ENCODE measurements at places on chromosomes 2 and 18. TPM values are rescaled to one million over a fixed set of nuclear protein-coding genes. Genes with fewer than 3 reads are reported as not detected.

- no peak for DNase-seq
Measured at GRCh38 chr18:31875301-31875700, 67.6 kb downstream of the TRAPPC8 start.

DNA sequence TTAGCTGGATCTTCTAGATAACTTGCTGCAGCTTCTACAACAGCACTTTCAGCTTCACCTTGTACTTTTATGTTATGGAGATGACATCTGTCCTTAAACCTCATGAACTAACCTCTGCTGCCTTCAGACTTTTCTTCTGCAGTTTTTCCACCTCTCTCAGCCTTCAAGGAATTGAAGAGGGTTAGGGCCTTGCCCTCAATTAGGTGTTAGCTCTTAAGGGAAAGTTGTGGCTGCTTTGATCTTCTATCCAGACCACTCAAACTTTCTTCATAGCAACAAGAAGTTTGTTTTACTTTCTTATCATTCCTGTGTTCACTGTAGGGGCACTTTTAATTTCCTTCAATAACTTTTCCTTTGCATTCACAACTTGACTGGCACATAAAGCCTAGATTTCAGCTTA lies 52.3 kb downstream of the ARHGAP15 start:
- DNase-seq: no peak

- DNase-seq: no peak
Measured at GRCh38 chr2:13522917-13523821, 806.4 kb downstream of the TRIB2 start.

DNA sequence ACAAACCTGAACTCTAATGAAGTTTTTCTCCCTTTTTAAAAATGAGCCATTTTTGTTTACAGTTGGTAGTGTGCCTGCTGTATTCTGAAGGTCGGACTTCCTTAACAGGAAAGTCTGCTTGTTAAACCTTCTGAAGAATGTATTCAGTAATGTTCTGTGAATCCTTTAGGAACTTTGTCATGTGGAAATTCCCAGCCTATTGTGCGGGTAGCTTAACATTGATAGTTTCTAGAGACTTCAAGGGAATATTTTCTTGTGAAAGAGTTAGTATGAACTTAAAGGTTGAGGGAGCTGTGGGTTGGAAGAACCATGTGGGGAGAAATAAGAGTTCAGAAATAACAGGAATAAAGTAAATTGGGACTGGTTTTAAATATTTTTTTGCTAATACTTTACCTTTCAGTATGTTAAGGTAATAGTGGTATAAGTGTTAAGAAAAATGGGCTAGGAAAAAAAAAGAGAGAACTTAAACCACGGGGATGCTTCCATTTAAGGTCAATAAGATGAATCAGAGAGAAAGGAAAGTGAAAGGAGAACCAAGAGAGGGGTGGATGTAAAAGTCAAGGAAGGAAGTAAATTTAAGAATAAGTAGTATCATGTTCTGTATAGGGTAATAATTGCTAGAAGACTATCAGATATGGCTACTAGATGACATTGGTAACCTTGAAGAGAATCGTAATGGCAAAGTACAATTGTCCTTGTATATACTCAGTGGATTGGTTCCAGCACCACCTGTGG lies 90.5 kb downstream of the PMS1 start:
- no peak for DNase-seq

DNA sequence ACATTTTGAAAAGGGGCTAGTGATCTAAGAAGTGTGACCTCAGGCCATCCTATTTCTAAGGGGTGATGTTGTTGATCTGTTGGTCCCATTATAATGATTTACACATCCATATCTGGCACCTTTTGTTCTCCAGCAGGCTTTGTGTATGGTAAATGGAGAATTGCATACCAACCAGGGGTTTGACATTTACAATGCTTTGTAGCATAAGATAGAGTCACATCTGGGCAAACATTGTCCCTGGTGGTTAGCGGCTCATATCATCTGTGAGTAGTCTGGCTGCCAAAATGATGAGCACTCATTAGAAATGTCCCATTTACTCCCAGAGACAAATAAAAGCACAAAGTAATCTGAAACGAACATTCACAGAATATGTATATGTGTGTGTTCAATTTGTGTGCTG lies 1775.5 kb upstream of the CELF4 start:
- DNase-seq: no peak

- DNase-seq: no peak
Measured at GRCh38 chr18:48077291-48077690, 146.8 kb upstream of the SMAD2 start.

GRCh38 chr2:189408294-189408693 lies 33.0 kb upstream of the WDR75 start:
- no peak for DNase-seq

- DNase-seq: peak; percentile 2
Measured at GRCh38 chr18:47215554-47216138, 35.8 kb downstream of the SKOR2 start.

GRCh38 chr18:75554176-75554575 lies 126.7 kb upstream of the SMIM21 start:
- DNase-seq: no peak

DNA sequence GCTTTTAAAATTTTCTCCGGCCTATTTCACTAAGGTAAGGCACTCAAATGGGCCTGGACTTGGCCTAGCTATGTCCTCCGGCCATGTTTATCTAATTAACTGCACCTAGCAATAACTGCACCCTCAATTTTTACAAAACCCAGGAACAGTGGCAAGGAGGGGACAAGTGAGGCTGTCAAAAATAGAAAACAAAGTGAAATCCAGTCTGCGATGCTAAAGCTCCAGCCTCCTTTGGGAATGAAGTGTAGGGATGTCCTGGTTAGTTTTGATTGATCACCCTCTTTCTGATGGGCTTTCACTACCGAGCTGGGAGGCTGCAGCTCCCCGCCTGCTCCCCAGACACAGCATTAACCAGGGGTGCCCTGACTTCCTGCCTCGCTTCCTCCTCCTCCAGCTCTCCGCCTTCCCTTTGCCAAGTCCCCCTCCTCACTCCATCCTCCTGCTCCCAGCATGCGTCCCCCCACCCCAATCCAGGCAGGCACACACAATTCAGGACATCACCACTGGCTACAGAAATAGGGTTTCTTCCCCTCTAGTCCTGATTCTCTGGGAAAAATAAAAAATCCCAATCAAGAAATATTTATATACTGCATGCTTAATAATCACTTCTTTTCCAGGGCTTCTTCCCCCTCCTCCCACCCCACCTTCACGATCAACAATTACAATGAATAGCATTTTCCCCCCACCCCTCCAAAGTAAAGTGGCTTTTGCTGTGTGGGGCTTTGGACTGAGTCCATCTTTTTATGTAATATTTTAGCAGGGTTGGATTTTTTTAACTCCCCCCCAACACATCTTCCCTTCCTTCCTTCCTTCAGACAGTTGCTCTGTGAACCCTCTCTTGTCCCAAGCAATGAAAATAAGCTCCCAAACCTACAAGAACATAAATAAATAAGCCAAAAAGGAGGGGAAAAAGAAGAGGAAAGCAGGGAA lies 3.3 kb upstream of the POU3F3 start:
- no peak for DNase-seq

ITM2C gene
- polyA plus RNA-seq: 551 TPM

FAM228A gene
- polyA plus RNA-seq: 0.07 TPM

- no peak for DNase-seq
Measured at GRCh38 chr18:43642727-43643330, 365.5 kb upstream of the SYT4 start.

BABAM2 gene
- polyA plus RNA-seq: 45.0 TPM

- no peak for DNase-seq
Measured at GRCh38 chr2:142533177-142533576, 344.3 kb upstream of the KYNU start.

GATA6 gene
- 1.3 TPM for polyA plus RNA-seq

Data from AG04450 (cell line).